ENCODE measurements at places on chromosomes 2 and 18. TPM values are rescaled to one million over a fixed set of nuclear protein-coding genes. Genes with fewer than 3 reads are reported as not detected.

Gene KIF1A
- total RNA-seq: under 0.01 TPM

Gene SIX3
- not detected for total RNA-seq

- peak; percentile 36 for DNase-seq
Observed at GRCh38 chr2:205802065-205802464, 119.8 kb downstream of the NRP2 start.

Gene POMC
- total RNA-seq: not detected

Gene COL4A3
- total RNA-seq: not detected

Gene RNF152
- total RNA-seq: 18.9 TPM

- DNase-seq: no peak
Observed at GRCh38 chr2:135093193-135093592, 41.1 kb downstream of the RAB3GAP1 start.

Gene SLC11A1
- under 0.01 TPM for total RNA-seq

All from IMR-90 (cell line).